RPMI7951 (cell line): ENCODE measurements at places on chromosomes 12 and 14. TPM values are rescaled to one million over a fixed set of nuclear protein-coding genes. Genes with fewer than 3 reads are reported as not detected.

The NTS gene
- total RNA-seq: not detected in 2 replicates

The INSM2 gene
- total RNA-seq: not detected in 2 replicates

The RTL1 gene
- total RNA-seq: not detected in 2 replicates

The KDM2B gene
- 11.5 and 20.1 TPM in 2 replicates for total RNA-seq

GRCh38 chr14:94517248-94517640, 8.0 kb upstream of the SERPINA12 start:
- DNase-seq: no peak

- DNase-seq: no peak
Observed at GRCh38 chr14:95151561-95151960, 5.8 kb downstream of the DICER1 start.

- no peak for DNase-seq
Observed at GRCh38 chr12:10184261-10184843, 5.5 kb downstream of the TMEM52B start.

DNA sequence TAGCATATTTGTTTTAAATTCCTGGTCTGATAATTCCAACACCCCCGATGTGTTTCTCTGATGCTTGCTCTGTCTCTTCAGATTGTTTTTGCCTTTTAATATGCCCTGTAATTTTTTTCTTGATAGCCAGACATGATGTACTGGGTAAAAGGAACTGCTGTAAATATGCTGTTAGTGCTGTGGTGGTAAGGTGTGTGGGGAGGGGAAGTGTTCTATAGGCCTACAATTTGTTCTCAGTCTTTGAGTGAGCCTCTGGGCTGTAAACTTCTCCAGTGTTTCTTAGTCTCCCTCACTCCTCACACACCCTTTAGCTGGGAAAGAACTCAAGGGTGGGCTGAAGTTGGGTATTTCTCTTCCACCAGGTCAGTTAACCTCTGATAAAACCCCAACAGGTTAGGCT, 147.0 kb upstream of the OR4E1 start:
- no peak for DNase-seq

- no peak for DNase-seq
Observed at GRCh38 chr14:65153101-65153500, 50.8 kb upstream of the MAX start.
